Smooth muscle cell of trachea (primary cell): ENCODE measurements at places on chromosomes 12 and 14. TPM values are rescaled to one million over a fixed set of nuclear protein-coding genes. Genes with fewer than 3 reads are reported as not detected.

Gene CSRP2
- total RNA-seq = 6.0 and 10.8 TPM in 2 replicates

Gene RERGL
- total RNA-seq = not detected in 2 replicates

Gene WSB2
- 98.9 and 105 TPM in 2 replicates for total RNA-seq

Gene KLRC4
- total RNA-seq = not detected in 2 replicates

Gene GXYLT1
- 11.7 and 15.0 TPM in 2 replicates for total RNA-seq

Gene IAPP
- not detected in 2 replicates for total RNA-seq

Gene SMIM41
- total RNA-seq = 4.5 and 4.8 TPM in 2 replicates
